Fibroblast of skin of left biceps (primary cell): ENCODE measurements at places on chromosomes 2 and 18.

- no peak for DNase-seq
These were observed 171.1 kb downstream of the HDAC4 start for GRCh38 chr2:239229545-239230279.

GRCh38 chr2:18883616-18884456 is 294.5 kb upstream of the NT5C1B start:
- DNase-seq, result no peak

DNA sequence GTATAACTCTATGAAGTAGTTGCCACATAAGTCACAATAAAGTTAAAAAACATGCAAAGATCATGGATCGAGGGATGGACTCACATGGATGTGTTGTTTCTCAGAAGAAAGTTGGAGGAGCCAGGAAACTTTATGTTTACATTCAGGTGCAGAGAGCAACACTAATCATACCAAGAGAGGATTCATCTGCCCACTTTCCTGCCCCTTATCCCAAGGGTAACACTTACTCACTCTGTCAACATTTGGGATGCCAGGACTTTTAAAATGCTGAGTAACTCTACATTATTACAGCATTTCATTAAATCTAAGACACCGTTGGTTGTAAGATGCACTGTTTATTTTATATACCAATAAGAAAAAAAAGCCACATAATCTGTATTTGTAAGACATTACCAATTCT is 170.4 kb downstream of the KCNE4 start:
- DNase-seq, result no peak

GRCh38 chr2:38690499-38691420 is 24.8 kb downstream of the GALM start:
- DNase-seq, result peak; percentile 73

DNA sequence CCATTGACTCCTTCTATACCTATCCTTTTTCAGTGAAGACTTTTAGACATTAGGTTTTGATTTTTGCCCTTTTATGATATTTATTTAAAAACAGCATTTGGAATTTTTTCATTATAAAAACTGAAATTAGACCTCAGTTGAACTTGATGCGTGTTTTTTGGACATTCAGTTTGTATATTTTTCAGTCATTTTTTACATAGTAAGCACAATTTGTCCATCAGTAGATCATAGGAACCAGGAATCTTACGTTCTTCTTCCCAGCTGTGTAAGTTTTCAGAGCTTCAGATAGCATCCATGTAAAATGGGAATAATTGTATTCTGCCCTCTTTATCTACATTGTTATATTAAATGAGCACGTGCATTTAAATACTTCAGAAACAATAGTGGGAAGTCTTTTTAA is 109.1 kb downstream of the WDSUB1 start:
- no peak for DNase-seq

- DNase-seq, result peak; percentile 94
These were observed at the start of gene SOX11 for GRCh38 chr2:5691985-5692529. Gene SOX11, plus strand, starts transcription at chr2:5692384. Its CDS starts 338 bp downstream, at chr2:5692722.

- DNase-seq, result no peak
These were observed 39.1 kb downstream of the MRPL35 start for GRCh38 chr2:86238354-86238753.

DNA sequence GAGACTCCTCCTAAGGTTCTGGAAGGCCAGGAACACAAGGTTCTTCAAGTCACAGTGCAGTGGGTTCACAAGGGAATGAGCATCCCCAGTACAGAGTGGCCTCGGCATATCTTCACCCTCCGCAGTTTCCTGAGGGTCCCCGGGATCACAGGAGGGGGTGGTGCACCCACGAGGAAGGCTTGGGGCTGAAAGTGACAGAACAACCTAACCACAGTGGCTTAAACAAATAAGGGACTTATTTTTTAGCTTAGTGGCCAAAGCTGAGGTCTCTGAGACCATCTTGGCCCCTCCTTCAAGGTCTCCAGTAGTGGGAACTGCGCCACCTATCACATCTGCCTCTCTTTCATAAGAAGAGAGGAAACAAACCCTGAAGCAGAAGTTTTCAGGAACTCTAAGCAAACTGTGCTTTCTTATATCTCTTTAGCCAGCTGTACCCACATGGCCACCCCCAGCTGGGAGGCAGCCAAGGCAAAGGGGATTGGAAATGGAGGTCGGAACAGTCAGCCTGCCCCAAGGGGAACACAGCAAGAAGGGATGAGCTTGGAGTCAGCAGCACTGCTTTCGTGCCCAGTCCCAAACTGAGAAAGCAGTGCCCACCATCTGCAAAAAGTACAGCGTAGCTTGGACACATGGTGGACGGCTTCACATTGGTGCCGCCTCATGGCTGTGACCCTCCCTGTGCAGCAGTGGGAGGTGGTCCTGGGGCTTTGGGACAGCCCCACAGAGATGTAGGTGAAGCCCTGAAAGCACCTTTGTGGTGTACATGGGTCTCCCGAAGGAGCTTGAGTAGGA is 260.0 kb upstream of the ID2 start:
- DNase-seq, result no peak

DNA sequence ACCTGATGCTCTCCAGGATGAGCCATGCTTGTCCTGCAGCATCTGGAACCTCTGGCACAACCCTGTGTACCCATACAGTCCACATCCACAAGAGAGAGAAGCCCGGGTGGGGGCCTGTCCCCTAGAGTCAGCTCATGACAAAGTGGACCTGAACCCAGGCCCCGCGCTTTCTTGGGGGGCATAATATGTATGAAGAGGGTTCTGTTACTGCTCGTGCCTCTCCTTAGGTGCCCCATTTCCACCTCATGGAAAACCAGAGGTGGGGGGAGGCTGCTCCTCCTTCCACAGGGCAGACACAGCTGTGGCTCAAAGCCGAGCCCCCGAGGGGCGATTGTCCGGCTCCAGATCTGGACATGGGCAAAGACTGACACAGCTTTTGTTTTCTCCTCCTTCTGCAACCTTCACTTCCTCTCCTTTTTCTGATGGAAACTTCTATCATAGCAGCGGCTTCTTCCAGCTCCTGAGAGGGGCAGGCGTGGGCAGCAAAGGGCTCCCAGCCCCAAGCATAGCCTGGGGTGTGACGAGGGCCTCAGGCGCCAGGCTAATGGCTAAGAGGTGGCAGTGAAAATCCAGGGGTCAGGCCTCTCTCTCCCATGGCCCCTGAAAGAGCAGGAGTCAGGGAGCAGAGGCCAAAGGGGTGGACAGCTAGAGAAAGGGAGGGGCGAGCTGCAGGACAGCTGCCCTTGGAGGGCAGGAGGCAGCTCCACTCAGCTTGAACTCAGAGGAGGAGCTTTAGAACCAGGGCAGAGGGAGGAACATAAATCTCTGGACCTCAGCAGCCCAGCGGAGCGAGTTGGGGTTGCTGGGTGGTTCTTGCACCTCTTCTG is 155.5 kb downstream of the ZFP36L2 start:
- no peak for DNase-seq
